Natural killer cell (primary cell): ENCODE measurements at places on chromosomes 7 and 10. TPM values are rescaled to one million over a fixed set of nuclear protein-coding genes. Genes with fewer than 3 reads are reported as not detected.

Gene ADAP1
- total RNA-seq = 89.2 TPM

Gene PRDX3
- total RNA-seq = 15.3 TPM

- no peak for DNase-seq
Observed at GRCh38 chr7:38425509-38425908, 152.1 kb upstream of the TARP start.

DNA sequence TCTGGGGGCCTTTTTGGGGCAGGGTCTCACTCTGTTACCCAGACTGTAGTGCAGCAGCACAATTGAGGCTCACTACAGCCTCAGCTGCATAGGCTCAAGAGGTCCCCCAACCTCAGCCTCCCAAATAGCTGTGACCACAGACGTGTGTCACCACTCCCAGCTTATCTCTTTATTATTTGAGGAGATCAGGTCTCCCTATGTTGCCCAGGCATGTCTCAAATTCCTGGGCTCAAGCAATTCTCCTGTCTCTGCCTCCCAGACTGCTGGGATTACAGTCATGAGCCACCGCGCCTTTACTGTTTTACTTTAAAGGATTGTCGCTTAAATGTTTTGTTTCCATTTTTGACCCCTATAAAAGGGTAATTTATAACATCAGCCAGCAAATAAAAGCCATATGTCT, 502.6 kb upstream of the AUTS2 start:
- DNase-seq = no peak

DNA sequence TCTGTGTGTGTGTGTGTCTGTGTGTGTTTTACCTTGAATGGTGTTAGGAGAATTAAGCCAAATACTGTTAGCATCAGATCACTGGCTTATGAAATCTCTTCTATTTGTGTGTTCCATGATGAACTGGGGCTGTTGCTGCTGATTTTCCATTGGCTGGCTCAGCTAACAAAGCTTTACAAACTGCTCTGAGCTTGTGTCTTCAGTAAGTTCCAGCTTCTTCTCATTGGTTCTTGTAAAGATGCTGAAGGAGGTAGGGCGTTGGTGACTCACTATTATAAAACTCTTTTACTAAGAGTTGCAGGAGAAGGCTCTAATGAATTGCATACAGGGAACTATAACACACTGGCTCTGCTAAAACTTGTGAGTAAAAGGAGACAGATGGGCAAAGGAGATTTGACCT, 136.4 kb upstream of the PRKCQ start:
- no peak for DNase-seq

- no peak for DNase-seq
Observed at GRCh38 chr7:29282819-29283414, 88.3 kb downstream of the CHN2 start.

GRCh38 chr7:93175219-93175618, 27.0 kb upstream of the SAMD9L start:
- DNase-seq = no peak

DNA sequence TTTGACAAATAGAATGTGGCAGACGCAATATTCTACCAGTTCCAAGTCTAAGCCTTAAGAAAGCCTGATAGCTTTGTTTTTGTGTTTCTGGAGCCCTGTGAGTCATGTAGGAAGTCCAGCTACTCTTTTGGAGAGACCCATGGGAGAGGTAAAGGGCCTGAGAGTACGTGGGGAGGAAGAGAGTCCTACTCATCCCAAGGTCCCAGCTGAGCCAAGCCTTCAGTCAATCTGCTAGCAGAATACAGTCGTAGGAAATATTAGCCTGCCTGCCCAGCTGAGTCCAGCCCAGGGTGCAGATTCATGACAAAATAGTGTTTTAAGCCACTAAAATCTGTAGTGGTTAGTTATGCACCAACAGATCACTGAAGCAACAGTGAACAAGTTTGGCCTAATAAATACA, 9.0 kb upstream of the GNA12 start:
- DNase-seq = no peak

- no peak for DNase-seq
Observed at GRCh38 chr7:118057404-118057803, 126.6 kb upstream of the LSM8 start.

Gene ELFN1
- not detected for total RNA-seq

GRCh38 chr10:78964952-78965633, 103.7 kb upstream of the ZMIZ1 start:
- no peak for DNase-seq

DNA sequence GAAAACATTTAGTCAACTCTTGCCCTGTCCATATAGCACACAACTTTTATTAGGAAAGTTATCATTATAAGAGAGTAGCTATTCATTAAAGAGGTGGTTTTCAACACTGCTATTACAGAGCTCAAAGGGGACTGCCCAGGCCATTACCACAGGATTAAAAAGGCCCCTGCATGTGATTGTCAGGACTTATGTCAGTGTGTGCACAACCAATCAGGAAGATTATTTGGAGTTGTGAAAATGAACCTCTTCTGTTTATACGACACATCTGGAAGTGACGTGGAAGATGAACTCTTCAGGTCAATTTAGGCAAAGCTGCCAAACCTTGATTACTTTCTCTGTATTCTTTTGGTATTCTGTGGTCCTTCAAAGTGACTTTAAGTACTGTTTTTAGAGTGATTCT, 14.7 kb downstream of the CCNY start:
- DNase-seq = no peak

DNA sequence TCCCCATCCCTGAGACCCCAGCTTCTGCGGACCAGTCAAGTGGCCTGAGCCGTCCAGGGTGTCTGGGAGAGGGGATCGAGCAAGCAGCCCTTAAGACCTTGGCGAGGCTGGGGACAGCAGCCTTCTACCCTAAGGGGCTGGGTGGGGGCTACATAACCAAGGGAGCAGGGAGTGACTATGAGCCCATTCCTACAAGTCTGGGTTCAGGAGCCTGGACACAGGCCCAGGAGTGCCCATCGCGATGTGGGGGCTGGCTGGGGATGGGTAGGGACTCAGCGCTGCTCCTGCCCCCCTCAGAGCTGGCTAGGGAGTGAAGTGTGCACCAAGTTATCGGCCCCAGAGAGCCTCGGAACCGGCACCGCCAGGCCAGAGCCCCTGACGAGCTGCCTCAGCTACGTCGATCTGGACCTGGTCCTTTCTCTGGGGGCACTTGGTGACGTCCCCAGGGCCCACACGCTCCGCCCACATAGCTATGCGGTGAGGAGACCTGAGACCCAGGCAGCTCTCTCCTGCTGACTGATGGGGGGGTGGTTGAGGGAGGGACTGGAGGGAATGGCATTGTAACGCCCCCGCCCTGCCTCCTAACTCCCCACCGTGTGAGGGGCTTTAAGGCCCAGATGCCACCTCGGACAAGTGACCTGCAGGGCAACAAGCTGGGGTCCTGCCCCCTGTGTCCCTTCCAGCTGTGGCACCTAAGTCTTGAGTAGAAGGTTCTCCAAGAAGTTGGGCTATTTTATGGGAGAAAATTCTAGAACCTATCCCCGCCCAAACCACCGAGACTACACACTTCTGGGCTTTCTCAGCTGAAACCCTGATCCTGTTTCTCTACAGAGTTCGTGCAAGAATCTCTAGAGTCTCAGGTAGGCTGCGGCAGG, 2.5 kb downstream of the SAP25 start:
- DNase-seq = no peak

- DNase-seq = no peak
Observed at GRCh38 chr7:29974286-29974685, 15.3 kb downstream of the SCRN1 start.

Gene BHLHA15
- total RNA-seq = not detected

- no peak for DNase-seq
Observed at GRCh38 chr7:2814186-2814945, 29.7 kb downstream of the GNA12 start.

- DNase-seq = no peak
Observed at GRCh38 chr7:158317238-158318205, 270.1 kb downstream of the PTPRN2 start.

- DNase-seq = no peak
Observed at GRCh38 chr10:60311821-60312220, 77.9 kb downstream of the ANK3 start.

Gene NEUROD6
- total RNA-seq = not detected
